Activated T-cell treated with anti-CD3 and anti-CD28 coated beads, Interleukin-2, amount 50 U/mL, for 48 hours (primary cell): ENCODE measurements at places on chromosomes 5 and 9.

DNA sequence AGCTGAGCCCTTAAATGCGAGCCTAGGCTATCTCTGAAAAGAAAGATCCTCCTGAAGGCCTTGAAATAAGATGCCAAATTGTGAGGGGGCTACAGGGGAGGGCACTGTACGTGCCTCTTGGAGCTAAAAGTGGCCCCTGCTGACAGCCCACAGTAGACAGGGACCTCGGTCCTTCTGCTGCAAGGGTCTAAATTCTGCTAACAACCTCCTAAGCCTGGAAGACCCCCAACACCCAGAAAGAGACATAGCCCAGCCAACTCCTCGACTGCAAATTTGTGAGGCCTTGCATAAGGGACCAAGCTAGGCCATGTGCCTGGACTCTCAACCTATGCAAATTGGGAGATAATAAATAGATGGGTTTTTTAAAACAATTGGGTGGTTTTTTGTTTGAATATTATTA is 54.7 kb downstream of the UBE2QL1 start:
- DNase-seq: no peak

GRCh38 chr5:120684749-120685415 is 220.8 kb downstream of the PRR16 start:
- DNase-seq: no peak

DNA sequence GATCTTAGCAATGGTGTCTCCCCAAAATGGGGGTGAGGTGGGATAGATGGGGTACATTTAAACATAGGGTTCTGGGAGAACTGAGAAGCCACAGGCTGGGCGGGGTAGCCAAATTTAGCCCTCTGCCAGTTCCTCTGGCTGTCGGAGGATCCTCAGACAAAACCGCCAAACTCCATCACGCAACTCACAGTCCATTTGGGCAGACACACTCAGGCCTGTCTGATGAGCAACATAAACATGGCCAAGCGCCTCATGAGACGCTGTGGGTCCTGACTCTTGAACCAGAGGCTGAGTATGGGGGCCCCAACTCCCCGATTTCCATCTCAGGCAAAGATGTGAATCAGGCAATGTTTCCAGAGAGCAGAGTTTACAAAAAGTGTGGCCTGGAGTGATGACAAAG is 162.3 kb downstream of the FGF18 start:
- DNase-seq: no peak

GRCh38 chr9:104970271-104970987 is 42.5 kb upstream of the ABCA1 start:
- no peak for DNase-seq

- no peak for DNase-seq
Observed at GRCh38 chr5:58921159-58921558, 338.3 kb downstream of the RAB3C start.

GRCh38 chr5:147767048-147767447 is 15.5 kb downstream of the JAKMIP2 start:
- DNase-seq: no peak

GRCh38 chr5:24642022-24642421 is 2.8 kb downstream of the CDH10 start:
- DNase-seq: no peak

DNA sequence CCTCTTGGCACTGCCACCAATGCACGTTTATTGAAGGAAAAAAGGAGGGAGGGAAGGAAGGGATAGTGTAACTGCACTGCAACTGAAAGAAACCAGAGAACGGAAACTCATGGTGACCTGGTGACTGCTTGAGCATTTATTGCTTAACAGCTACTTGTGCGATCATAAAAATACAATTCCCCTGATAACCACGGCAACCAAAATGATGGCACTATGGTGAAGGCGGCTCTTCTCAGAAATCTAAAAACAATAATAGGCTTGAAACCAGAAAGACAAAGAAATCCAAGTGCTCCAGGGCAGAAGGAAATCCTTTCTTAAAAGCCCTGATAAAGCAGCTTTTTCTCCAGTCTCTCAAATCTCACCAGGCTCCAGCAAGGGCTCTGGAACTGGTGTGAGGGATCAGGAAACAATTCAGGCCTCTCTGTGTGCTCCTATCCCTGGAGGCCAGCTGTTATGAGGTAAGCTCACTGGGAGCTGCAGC is 1.9 kb downstream of the FBXO10 start:
- DNase-seq: no peak

- DNase-seq: no peak
Observed at GRCh38 chr5:135460246-135461033, 8.3 kb upstream of the TIFAB start.
